HT-29 (cell line): ENCODE measurements at places on chromosomes 7 and 10. TPM values are rescaled to one million over a fixed set of nuclear protein-coding genes. Genes with fewer than 3 reads are reported as not detected.

Gene ZNF789
- total RNA-seq, result 18.6 and 20.4 TPM in 2 replicates

GRCh38 chr10:28217848-28218247 lies 85.0 kb downstream of the MPP7 start:
- DNase-seq, result no peak

- DNase-seq, result no peak
Observed at GRCh38 chr10:122852261-122852660, 6.6 kb upstream of the CUZD1 start.

DNA sequence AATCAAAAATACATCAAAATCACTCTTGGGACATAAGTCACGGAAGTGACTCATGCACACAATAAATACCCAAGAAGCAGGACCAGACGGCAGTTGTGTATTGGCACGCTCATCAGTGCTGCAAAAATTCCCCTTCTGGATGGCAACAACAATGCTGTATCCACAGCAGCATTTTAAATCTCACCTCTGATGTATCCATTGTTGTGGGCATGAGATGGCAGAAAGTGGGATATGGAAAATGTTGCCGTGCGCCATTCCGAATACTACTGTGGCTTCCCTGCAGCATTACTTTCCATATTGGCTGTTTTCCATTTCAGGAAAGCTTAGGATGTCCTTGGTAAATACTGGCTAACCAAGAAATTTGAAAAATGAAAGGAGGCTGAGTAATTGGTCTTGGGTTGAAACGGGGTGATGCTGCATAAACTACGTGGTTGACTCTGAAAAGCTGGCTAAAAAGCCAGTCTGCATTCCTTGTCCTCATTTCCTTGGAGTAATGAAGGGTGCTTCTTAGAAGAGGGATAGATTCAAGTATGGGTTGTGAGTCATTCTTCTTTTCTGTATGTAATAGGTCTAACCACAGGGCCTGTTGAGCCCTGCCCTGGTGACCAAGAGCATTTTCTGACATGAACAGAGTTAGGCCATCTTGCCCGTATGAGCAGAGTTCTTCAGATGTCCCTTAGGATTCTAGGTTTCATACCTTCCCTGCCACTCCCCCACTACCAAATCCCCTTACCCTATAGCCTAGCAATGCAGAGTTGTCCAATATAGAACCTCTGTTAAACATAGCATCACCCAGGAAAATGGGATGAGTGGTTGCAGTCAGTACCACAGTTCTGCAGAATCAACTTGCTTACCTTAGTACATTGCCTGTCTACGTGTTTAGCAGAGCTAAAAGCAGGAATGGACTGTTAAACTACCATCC lies 36.3 kb upstream of the TOMM7 start:
- no peak for DNase-seq

GRCh38 chr10:45378914-45379726 lies 5.1 kb downstream of the ALOX5 start:
- peak; percentile 29 for DNase-seq

Gene PIP
- not detected in 2 replicates for total RNA-seq

- DNase-seq, result no peak
Observed at GRCh38 chr10:5560142-5560816, 35.5 kb downstream of the CALML3 start.

Gene SPDYE3
- not detected in 2 replicates for total RNA-seq

Gene TYW1B
- total RNA-seq, result 1.5 and 2.5 TPM in 2 replicates

Gene GPR146
- total RNA-seq, result 4.1 and 4.3 TPM in 2 replicates

DNA sequence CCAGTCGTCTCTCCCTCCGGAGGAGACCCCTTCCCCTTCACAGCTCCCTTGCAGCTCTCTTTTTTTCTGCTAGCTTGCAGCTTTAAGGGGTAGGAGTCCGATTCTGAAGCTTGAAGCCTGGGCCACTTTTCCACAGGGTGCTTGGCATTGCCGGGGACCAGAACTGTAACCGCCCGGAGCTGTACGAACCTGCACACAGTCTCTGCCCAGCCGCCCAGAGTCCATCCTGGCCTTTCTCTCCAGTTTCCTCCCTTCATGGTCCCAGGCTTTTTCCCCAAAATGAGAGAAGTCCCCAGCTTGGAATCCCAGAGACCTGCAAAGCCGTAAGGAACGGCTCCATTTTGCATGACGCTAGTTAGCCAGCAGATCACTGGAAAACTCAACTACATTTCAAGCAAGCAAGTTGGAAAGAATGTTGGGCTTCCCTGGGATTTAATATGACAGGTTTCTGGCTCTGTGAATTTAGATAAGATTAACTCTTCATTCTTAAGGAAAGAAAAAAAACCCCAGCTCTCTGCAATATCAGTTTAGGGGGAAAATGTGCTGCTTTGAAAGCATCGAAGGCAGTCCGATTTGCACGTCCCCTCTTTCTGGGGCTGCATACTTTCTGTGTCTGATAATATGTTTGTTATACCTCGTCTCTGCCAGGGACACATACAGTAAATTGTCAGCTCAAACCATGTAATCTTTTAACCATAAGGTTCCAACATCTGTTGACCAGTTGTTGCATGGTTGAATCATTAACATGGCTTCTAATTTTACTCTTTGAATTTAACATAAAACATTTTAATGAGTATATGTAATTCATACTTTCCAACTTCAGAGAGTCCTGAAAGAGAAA lies 190.0 kb upstream of the LYZL2 start:
- DNase-seq, result no peak

DNA sequence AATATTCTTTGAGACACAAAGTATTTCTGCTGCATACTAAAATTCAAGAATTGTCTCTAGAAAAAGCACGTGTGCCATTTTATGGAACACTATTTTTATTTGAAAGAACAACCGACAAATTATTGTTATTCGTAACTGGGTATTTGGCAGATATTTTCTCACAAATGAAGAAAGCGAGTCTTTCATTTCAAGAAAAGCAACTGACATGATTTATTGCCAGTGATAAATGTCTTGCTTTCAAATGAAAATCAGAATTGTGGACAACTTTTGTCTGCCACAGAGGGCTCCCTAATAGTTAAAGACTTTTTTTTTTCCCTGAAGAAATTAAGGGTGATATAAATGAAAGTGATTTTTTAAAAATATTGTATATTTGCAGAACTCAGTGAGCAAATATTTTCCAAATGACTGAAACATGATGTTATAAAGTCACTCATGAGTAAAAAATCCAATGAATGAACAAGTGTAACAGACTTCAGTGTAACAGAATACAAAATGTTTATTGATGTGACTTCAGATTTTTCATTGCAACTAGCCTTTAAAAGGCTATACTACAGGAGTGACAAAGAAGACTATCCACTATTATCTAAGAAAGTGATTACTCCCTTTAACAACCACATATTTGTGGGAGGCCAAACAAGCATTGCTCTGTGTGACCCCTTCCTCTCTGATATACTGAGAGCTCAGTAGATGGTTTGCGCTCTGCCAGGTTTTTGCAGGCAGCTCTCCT lies 49.0 kb upstream of the SEMA3E start:
- no peak for DNase-seq

DNA sequence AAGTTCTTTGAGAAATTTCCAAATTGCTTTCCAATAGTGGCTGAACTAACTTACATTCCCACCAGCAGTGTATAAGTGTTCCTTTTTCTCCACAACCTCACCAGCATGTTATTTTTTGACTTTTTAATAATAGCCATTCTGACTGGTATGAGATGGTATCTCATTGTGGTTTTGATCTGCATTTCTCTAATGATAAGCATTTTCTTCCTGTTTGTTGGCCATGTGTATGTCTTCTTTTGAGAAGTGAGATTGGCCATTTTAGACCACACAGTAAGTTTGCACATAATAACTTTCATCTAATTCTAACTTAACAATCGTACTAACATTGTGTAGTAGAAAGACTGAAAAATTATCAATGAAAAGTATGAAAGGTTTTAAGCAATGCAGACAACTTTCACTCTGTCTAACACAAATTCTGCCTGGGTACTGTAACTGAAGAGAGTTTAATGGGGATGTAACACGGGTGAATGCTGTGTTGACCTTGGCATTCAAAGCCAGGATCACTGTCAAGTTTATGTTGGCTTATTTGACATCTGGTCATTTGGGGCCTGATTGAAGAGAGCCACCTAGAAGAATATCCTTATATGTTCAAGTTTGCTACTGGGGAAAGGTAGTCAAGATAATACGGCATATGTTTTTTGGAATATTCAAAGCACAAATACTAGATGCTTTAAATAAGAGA lies 50.4 kb downstream of the FAM171A1 start:
- no peak for DNase-seq

DNA sequence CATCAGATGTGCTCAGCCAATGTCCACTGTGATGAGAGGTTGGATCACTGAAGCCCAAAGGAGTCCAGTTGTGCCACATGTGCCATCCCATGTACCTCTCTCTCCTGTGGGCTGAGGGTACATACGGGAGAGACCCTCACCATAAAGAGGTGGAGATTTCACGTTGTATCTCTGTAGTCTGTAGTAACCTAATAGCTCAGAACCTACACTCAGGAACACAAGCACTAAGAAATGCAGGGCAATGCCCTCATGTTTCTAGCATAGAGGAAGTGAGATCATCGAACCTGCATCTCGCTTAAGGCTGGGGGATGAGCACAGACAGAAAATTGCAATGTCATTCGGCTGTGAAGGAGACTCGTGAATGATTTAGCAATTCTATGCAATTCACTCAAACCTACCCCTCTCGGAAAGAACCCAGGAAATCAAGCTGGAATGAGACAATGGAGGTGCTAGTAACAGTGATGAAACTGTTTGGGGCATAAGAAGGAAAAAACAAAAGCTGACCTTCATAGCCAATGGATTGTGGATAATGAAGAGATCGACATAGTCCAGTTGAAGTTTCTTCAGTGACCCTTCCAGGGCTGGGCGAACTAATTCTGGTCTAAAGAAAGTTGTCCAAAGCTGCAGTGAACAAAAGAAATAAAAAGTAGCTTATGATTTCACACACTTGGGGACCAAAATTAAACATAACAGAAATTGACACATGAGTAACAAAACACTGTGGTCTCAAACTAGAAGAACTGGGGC lies 80.3 kb upstream of the UCN3 start:
- DNase-seq, result no peak

Gene HMX3
- total RNA-seq, result not detected in 2 replicates

Gene NEUROG3
- total RNA-seq, result 0.99 and 1.5 TPM in 2 replicates

Gene ADAMTS14
- total RNA-seq, result 0.03 and 0.15 TPM in 2 replicates

DNA sequence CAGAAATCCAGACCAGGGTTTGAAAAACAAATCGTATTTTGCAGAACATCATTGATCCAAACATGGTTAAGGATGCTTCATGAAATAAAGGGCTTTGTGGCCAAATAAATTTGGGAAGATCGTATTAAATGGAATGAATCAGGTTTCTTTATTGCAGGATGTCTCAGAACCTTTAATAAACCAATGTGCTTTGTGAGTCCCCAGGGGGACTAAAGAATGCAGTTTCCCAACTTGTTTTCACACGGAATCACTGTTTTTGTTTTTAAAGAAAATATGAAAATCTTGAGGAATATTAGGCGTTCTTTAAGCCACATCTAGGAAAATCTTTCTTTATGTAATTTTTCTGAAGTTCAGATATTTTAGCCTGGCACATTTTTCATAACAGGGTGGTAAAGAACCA lies 16.8 kb upstream of the CCDC172 start:
- no peak for DNase-seq
